Stimulated activated effector memory CD8-positive, alpha-beta T cell treated with anti-CD3 and anti-CD28 coated beads, Interleukin-12 subunit alpha, Interleukin-12 subunit beta, amount 100 ng/mL, for 72 hours (primary cell): ENCODE measurements at places on chromosomes 1 and 21.

- no peak for DNase-seq
Measured at GRCh38 chr1:58256041-58256440, 290.5 kb downstream of the OMA1 start.

DNA sequence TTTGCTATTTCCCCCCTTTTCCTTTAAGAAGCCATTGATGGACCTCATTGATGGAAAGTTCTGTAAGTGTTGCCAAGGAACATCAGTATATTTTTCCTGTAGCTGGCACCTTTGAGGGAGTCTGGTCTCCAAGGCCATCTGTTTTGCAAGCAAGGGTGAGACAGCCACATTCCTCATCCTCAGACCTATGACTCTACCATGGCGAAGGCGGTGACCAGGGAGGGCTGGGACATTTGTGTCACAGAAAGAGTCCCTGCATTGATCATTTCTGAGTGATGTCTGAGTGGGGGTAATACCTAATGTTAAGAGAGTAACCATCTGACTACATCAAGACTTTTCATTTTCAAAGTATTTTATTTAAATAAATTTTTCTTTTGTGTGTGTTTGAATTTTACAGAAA lies 35.4 kb downstream of the KIAA0040 start:
- DNase-seq = no peak

- DNase-seq = no peak
Measured at GRCh38 chr1:220483700-220484099, 44.2 kb upstream of the MARK1 start.

DNA sequence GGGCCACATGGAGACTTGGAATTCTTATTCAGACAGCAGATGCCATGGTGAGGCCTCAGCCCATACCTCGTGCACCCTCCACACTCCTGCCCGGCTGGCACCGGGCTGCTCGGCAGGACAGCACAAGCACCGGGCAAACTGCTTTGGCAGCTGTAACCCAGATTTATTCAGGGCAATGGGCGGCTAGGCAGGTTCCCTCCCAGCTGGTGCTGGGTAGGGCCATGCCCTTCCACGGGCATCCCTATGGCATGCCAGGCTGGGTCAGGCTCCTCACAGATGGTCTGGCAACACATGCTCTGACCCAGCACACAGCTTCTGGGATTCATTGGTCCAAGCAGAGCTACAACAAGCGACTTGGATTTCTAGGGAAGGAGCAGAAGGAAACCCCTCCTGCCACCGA lies 53.4 kb downstream of the ATP1A1 start:
- no peak for DNase-seq

DNA sequence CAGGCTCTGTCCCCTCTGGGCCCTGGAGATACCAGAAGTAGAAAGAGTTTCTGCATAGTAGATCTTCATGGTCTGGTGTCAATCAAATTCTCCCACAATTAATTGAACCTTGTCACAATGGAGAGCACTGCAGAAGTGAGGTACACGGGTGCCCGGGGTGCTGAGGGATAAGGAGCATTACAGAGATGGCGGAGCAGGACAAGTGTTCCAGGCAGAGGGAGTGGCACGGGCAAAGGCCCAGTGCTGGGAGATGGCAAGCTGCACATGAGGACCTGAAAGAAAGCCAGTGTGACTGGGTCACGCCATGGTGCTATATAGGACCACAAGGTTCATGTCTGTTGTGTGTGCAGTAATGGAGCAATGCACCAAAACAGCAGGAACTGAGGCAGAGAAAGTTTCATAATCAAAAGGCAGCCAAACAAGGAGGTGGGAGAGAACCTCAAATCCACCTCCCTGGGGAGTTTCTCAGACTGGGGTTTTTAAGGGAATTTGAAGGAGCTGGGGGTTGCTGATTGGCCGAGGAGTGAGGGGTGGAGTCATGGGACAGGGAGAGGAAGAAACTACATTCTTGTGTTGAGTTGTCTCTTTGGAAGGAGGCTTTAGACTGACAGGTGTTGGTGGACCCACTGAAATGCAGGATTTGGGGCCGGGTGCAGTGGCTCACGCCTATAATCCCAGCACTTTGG lies 27.7 kb downstream of the ACOT11 start:
- no peak for DNase-seq

DNA sequence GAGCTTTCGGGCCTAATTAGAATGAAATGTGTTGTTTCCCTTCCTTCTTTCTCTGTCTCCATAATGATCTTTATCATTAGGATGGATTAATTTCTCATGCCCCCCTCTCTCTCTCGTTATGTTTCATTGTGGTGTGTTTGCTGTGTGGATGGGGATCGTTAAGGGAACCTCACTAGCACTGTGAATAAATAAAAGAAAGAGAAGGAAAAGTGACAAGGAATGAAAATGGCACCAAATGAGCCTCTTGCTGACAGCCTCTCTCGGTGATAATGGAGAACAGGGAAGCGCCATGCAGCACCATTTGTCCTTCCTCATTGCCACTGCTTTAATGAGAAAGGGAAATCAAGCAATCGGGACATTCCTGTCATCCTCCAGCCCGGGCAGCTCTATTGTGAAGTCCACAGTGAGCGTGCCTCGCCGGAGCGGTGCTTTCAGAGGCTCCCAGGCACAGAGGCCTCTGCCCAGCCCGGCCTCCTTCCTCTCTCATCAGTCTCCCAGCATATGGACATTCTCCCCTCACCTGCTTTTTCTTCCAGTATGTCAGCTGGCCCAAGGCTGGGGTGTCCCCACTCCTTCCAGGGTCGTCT lies 265.7 kb upstream of the TMEM51 start:
- no peak for DNase-seq

DNA sequence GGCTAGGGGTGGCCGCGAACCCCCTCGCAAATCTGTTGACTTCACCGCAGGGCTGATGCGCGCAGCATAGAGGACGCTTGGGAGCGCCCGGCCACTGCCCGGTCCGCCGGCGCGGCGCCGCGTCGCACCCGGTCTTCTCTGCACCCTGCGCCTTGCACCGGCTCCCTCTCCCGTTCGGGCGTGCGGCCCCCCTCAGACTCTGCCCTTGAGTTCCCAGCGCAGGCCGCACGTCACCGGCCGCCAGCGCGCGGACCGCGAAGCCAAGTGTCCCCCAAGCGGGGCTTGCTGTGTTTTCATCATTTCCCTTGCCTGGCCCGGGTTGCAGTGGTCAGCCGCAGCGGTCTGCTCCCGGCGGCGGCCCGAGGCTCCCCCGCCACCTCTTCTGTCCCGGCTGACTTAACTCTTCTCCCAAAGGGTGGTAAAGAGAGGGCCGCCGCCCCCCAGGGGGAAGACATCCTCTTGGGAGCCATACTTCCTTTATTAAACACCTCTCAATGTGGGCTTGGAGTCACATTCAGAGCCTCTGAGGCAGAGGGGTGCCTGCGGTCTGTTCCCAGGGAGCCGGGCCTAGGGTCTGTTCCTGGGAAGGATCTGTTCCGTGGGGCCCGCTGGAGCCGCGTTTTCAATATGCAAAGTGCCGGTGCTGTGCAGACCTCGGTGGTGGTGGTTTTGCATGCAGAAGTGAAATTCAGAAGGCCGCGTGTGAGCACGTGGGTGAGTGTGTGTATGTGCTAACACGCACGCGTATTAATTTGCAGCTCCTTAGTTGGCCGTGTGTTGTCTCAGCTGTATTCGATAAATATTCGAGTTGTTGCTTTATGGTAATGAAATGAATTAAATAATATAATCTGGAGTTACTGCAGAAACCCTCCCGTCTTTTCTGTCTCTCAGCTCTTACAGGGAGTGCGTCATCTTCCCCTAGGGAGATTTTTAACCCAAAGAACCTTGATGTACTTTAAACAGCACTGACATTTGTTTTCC lies 17.6 kb downstream of the PBX1 start:
- no peak for DNase-seq

DNA sequence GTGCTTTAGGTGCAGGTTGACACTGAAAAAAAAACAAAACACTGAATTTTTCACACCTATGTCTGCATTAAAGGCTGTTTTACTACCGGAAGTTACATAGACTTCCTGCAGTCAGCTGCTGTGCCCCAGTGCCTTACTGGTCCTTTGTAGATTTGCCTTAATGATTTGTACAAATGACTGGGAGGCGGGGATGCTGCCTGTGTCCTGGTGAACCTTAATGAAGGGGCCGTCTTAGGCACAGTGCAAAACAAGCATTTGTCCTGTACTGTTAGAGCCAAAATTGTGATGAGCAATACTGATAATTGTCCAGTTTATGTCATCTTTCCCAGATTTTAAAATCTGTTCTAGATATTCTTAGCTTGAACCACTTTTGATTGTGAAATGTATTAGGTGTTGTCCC lies 90.9 kb upstream of the PGD start:
- no peak for DNase-seq

DNA sequence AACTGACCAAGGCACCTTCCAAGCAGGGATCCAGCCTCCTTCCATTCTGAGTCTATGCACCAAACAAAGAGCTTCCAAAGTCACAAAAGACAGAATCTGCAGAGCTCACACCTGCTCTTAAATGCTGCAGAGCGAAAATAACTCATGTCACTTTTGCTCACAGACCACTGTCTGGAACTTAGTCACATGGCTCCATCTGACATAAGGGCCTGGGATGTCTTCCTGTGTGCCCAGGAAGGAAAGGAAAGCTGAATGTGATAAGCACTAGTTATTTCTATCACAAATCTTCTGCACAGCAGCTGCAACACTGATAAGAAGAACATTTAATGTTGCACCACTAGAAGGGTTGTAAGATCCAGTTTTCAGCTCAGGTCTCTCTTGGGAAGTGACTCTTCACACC lies 39.5 kb upstream of the SGIP1 start:
- no peak for DNase-seq

GRCh38 chr1:177975588-177976495 lies 6.0 kb upstream of the SEC16B start:
- DNase-seq = no peak

DNA sequence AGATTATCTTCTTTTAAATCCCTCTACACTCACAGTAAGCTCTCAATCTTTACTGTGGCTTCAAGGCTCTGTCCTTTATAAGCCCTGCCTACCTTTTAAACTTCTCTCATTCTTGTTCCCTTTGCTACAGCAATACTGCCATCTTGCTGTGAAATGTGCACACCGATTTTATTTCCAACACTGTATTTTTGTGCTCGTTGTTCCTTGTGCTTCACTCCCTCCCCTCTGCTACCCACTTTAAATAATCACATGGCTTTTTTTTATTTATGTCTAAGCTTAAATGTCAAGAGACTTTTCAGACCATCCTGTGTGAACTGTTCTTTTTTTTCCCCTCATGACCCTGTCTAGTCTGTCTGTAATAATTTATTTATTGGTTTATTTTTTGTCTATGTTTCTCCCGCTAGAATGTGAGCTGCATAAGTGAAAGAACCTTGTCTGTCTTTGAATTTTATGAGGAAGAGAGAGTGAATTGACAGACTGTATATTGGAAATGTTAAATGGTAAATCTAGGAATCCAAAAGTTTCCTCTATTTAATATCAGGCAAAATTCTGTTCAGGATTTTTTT lies 45.7 kb downstream of the ABCD3 start:
- DNase-seq = no peak

GRCh38 chr1:163834778-163835177 lies 513.0 kb downstream of the NUF2 start:
- DNase-seq = no peak

DNA sequence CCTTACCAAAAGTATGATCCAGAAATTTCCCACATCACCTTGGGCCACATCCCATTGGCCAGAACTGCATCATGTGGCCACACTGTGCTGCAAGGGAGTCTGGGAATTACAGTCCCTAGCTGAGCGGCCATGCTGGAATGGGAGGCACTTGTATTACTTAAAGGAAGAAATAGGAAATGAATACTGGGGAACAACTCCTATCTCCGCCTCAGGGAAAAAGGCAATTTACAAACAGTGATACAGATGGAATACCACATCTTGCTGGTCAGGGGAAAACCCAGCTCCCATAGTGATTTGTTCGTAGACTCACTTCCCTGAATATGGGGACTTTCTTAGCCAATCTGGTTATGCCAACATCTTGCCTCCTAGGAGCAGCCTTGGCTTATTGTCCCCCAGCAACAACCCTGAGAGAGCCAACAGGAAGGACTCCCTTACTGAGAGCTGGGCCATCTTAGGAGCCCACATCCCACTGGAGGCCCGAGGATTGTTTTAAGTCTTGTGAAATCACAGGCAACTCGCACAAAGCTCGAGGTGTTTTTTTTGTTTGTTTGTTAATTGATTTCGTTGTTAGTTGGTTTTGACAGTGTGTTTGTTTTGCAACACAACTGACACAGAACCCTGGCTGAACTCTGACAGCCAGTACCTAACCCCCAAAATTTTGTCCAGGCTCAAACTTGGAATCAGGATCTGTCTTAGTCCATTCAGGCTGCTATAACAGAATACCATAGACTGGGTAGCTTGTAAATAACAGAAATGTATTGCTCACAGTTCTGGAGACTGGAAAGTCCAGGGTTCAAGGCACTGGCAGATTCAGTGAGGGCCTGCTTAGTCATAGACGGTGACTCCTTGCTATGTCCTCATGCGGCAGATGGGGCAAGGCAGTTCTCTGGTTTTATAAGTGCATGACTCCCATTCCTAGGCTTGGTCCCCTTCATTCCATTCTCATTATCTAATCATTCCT lies 14.9 kb downstream of the CDA start:
- no peak for DNase-seq

DNA sequence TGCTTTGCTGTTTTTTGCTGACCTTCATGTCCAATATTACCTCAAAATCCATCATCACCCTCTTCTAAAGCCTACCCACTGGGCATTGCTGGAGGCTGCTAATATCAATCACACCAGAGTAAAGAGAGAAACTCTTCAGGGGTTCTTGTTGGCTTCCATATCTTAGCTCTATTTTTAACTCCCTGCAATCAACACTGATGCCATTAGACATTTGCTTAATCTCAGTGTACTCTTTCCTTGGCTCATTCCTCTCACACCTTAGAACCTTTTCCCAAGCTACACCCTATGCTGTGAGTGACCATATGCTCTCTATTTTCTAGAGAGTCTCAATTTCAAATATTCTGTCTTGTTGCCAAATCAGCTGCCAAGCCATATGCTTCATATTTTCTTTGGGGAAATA lies 40.6 kb upstream of the RABGAP1L start:
- DNase-seq = no peak

- DNase-seq = no peak
Measured at GRCh38 chr1:195872376-195872775, 735.9 kb downstream of the KCNT2 start.

DNA sequence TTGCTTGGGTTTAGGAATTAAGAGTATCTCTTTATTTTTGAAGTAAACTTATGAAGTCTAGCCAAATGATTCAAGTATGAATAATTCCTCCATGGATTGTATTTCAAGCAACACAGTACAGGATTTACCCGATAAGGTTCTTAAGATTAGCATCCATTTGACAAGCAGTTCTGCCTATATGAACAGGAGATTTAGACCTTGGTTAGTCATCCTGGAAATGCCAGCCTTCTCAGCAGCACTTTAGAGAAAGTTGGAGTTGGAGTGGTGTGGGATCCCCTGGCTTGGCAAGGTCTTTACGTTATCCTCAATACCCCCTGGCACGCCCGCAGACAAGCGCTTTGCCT lies 1.6 kb downstream of the BCAR3 start:
- DNase-seq = no peak
